AML-193 (cell line): ENCODE measurements at places on chromosomes 1 and 21.

DNA sequence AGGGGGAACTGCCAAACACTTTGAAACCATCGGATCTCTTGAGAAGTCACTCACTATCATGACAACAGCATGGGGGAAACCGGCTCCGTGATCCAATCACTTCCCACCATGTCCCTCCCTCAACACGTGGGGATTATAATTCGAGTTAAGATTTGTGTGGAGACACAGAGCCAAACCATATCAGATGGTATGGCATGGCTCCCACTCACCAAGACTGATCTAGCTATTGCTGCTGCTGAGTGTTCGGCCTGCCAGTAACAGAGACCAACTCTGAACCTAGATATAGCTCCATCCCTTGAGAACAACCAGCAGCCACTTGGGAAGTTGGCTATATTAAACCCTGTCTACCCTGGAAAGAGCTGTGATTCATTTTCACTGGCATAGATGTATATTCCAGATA is 49.4 kb downstream of the CDCP2 start:
- no peak for DNase-seq

GRCh38 chr1:51663105-51663504 is 46.2 kb downstream of the OSBPL9 start:
- DNase-seq = no peak

GRCh38 chr1:21052034-21052433 is 124.7 kb downstream of the EIF4G3 start:
- DNase-seq = no peak

GRCh38 chr1:80987106-80987505 is 813.6 kb upstream of the ADGRL2 start:
- no peak for DNase-seq

DNA sequence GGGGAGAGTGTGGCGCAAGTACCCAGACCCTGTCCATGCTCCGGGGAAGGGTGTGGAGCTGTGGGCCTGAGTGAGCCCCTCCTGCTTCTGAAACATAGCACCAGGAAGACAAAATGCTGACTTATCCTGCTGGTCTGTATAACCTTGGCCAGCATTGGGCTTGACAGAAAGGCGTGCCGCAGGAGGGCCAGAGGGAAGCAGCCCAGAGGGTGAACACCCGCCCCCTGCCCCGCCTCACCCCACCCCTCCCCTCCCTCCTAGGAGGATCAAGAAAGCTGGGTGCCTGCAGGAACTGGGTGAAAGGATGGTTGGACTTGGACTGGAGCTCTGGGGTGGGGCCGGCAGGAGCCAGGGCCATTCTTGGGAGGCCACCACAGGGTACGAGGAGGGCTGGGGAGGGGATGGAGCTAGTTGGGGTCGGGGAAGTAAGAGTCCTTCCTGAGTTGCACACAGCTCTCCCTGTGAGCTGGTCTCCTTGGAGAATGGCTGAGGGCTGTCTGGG is 27.1 kb downstream of the PTPRF start:
- no peak for DNase-seq

DNA sequence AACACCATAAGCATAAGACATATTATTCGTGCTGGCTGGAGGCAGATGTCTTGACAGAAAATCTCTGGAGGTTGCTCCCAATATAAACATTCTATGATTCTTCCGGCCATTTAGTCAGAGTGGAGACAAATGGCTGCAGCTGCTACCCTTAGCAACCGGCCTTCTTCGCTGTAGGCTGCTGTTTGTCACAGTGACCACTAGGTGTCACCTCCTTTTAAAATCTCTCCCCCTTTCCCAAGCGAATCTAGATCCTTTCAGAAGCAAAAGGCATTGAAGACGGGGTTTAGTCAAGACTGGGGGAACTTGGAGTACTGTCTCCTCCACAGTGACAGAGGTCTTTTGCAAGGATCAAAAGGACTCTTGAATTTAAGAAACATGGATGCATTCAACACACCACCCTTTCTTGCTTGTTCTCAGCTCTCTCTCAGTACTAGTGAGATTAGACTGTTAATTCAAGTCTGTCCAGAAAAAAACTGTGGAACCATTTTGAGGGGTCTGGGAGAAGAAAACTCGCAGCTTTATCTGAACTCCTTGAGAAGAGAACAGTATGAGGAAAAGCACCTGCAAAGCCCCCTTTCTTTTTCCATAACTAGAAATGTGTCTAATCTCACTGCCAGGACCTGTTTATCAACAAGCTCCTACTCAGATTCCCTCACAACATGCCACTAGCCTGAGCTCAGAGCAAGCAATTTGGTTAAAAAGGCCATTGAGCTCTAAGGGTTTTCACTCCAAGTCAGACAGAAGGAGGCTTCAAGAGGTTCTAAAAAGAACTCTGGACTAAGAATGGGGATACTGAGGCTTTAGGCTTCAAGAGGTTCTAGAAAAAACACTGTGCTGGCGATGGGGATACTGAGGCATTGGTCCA is 408.3 kb upstream of the PLXNA2 start:
- peak; percentile 38 for DNase-seq

- DNase-seq = no peak
Measured at GRCh38 chr1:3013371-3014049, 7.8 kb upstream of the ACTRT2 start.

GRCh38 chr1:166258017-166258416 is 91.2 kb upstream of the FAM78B start:
- no peak for DNase-seq

- no peak for DNase-seq
Measured at GRCh38 chr1:182662956-182663355, 21.4 kb downstream of the RGS8 start.

DNA sequence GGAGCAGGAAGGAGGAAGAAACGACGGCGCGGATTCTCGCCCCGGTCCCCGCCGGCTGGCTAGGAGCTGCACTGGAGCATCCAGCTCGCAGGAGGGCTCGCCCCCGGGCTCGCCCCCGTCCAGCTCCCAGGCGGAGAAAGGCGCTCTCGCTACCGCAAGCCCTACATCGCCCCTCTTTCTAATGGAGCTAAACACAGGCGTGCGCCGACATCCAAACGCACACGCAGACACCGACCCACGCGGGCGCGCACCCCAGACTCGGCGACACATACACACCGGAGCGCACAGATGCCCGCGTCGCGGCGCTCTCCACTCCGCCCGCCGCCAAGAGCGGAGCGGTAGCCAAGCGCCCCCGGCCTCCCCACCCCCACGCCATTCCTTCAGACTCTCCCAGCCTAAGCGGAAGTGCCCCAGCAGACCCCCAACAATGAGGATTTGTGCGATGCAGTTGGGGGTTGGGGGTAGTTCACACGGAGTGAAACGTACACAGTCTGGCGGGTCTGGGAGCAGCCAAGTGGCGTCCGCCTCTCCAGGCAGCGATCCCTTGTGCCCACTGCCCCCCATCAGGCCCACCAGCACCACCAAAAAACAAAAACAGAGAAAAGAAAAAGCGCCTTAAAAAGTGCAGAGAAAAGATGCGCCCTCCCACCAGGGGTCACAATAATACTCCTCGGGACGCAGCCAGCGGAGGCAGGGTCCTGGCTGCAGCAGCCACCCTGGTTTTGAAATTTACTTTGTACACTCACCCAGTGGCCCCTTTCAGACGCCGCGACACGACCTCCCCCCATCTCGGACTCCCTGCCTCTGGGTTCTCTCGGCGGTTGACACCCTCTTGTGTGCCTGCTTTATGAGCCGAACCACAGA is 1.4 kb downstream of the DAB1 start:
- DNase-seq = no peak

- DNase-seq = no peak
Measured at GRCh38 chr1:109887884-109888283, 22.8 kb upstream of the CSF1 start.

- DNase-seq = no peak
Measured at GRCh38 chr1:115687744-115688143, 46.0 kb downstream of the VANGL1 start.

DNA sequence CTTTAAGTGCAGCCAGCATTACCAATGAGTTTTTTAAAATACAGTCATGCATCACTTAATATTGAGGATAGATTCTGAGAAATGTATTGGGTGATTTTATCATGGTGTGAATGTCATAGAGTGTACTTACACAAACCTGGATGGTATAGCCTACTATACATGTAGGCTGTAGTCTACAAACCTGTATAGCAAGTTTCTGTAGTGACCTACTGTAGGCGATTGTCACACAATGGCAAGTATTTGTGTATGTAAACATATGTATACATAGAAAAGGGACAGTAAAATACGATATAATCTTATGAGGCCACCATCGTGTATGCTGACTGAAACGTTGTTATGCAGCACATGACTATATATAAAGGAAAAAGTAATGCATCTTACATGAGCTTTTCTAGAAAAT is 48.2 kb downstream of the RPE65 start:
- DNase-seq = no peak

GRCh38 chr1:225250432-225250831 is 177.4 kb downstream of the LBR start:
- DNase-seq = peak; percentile 95

GRCh38 chr1:40451238-40451585 is 936 bp downstream of the ZFP69B start:
- DNase-seq = no peak

DNA sequence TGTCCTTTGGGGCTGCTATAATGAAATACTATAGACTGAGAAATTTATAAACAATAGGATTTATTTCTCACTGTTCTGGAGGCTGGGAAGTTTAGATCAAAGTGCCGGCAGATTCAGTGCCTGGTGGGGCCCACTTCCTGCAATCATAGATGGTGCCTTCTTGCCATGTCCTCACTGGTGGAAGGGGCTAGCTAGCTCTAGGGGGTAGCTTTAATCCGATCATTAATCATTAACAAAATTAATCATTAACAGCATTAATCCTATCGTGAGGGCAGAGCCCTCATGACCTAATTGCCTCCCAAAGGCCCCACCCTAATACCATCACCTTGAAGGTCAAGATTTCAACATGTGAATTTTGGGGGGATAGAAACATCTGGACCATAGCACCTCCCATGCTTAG is 124.3 kb downstream of the TRABD2B start:
- DNase-seq = no peak

GRCh38 chr1:54011316-54012007 is 6.5 kb downstream of the LDLRAD1 start:
- no peak for DNase-seq

DNA sequence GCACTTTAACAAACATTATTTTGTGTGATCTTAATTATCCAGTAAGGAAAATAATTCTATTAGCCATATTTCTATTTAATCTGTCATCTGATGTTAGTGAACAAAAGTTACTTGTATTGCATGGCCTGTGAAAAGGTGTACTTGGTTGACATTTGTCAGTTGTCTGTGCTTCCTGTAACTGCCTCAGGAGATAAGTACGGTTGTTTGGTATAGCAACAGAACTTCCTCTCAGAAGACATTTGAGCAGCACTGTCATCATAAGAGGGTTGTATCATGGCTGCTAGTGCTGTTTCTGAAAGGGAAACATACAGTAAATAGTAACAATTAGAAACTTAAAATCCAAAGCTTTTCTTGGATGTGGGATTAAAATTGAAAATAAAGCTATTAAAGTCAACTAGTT is 3.4 kb downstream of the BLZF1 start:
- DNase-seq = peak; percentile 91

DNA sequence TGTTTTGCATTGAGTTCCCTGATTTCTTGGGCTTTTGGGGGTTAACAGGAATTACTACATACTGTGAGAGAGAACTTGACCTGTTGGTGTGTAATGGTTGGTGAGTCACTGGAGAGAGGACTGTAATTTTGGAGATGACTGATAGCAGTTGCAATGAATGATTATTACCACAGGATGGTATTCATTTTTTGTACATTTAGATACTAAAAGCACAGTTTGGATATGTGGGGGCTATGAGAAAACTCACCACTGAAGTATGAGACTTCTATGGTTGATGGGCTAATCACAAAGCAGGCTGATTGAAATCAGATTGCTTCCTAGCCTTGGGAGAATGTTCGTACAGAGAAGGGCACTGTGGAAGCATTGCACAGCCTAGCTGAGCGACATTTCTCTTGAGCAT is 1571.3 kb upstream of the PRMT6 start:
- DNase-seq = no peak

- no peak for DNase-seq
Measured at GRCh38 chr1:119554183-119554582, 47.2 kb downstream of the HSD3B1 start.

- DNase-seq = no peak
Measured at GRCh38 chr1:6762060-6762459, 23.2 kb upstream of the CAMTA1 start.

- DNase-seq = no peak
Measured at GRCh38 chr1:93483606-93484005, 35.7 kb downstream of the FNBP1L start.
